Amniotic stem cell (primary cell): ENCODE measurements at places on chromosomes 1 and 21.

DNA sequence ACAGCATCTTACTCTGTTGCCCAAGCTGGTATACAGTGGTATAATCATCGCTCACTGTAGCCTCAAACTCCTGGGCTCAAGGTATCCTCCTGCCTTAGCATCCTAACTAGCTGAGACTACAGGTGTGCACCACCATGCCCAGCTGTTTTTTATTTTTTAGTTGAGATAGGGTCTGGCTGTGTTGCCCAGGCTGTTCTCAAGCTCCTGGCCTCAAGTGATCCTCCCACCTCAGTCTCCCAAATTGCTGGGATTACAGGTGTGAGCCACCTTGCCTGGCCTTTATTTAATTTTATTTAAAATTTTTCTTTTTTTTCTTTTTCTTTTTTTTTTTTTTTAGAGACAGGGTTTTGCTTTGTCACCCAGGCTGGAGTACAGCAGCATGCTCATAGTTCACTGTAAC lies 9.2 kb downstream of the MAP7D1 start:
- no peak for DNase-seq

DNA sequence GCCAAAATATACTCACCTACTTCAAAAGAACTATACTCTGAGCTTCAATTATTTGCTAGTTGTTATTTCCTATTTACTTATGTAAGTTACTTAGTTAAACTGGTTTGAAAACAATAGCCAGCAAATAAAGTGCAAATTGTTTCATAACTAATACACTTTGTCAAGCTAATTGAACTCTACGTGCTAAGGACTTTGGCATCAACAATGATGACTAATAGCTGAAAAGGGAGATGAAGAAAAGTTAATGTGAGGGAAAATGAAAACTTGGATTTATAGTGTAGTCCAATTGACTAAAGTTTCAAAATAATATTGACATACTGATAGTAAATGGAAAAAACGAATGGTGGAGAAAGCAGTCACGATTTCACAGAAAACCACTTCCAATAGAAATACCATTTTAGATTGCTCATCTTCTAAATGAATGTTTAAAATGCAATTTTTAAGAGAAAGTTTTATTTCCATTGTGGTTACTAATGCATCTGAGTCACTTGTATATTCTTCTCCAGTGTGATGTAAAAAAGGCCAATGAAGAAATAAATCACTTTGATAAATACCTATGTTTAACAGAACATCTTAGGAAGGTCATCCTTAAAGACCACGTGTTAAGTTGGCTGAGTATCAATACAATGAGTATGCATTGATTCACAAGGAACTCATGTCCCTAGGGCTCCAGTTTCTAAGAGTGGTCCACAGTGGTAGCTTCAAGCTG lies 455.2 kb downstream of the LTN1 start:
- DNase-seq, result no peak

GRCh38 chr21:46369520-46370235 lies 45.7 kb downstream of the PCNT start:
- DNase-seq, result no peak

DNA sequence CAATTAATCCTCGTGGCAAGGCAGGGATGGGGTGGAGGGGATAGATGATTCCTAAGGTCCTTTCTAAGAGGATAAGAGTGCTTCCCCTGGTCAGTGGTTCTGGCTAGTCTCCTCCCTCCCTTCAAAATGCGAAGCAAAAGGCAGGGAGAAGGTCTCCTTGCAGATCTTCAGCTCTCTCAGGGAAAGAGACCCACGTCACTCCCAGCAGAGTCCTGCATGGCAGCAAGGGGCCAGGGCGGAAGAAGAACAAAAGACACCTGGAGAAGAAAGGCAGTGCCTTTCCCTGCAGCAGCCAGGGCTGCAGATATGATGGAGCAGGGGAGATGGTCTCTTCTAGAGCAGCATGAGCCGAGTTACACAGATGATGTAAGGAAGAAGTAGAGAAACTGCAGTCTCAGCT lies 29.6 kb upstream of the SLAMF9 start:
- no peak for DNase-seq

DNA sequence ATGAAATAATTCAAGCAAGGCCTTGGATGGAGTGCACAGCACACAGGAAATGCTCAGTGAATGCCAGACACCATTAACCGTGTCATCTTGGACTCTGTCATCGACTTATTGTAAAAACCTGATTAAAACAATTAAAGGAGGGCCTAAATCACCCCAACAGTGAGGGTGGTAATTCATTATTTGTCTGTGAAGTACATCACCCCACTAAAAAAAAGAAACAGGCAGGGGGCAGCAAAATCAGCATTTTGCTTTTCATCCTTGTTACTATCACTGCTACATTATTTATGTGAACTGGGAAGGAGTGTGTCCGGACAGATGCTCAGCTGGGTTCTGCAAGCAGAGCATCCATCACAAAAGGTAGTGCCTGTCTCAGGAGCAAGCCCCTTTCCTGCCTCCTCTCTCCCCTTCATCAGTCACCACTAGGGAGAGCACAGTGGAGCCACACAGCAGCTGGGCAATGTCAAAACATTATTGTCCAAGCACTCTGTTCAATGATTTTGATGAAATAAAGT lies 98.5 kb downstream of the RERE start:
- DNase-seq, result no peak

DNA sequence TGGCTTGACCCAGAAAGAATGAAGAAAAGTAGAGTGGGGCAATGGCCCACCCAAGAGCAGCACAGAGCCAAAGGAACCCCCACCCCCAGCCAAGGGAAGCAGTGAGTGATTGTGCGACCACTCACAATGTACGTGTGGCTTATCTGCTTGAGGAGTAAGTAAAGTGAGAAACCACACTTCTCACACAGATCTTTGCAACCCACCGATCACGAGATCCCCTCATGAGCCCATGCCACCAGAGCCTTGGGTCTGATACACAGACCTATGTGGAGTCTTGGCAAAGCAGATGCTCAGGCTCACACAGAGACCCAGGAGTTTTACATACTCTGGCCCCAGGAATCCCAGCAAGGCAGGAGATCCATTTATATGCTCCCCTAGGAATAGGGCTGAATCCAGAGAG lies 14.0 kb upstream of the SLC9C2 start:
- DNase-seq, result no peak

DNA sequence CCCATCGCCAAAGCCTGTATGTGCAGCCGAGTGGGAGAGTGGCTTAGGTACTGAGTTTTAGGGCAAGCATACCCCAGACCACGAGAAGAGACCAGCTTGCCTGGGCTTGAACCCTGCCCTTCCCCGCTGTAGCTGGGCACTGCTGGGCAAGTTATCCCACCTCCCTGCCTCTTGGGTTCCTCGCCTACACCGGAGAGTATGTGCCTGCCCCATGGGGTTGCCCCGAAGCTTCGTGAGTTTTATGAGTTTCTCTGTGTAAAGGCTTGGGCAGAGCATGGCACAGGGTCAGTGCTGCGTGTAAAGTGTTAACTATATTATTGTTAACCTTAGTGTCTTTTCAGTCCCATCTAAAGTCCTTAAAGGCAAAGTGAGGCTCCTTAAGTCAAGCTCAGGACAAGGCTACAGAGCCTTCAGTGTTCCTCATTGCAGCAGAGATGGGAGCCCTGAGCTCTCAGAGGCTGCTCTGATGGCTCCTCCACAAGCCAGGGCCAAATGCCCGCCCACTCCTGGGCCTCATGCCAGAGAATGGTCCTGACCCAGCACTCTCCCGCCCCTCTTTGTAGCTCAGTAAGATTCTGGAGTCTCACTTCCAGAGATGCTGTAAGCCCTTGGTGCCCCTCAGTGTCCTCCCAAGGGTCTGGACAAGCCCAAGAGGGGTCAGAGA lies 37.0 kb upstream of the KCNA10 start:
- no peak for DNase-seq

GRCh38 chr1:178011465-178011828 lies 41.6 kb upstream of the SEC16B start:
- no peak for DNase-seq
